ENCODE measurements at places on chromosomes 2 and 18.

- no peak for DNase-seq
Measured at GRCh38 chr2:12251749-12252148, 465.0 kb upstream of the TRIB2 start.

GRCh38 chr18:34038086-34038485, 186.6 kb downstream of the NOL4 start:
- DNase-seq = no peak

DNA sequence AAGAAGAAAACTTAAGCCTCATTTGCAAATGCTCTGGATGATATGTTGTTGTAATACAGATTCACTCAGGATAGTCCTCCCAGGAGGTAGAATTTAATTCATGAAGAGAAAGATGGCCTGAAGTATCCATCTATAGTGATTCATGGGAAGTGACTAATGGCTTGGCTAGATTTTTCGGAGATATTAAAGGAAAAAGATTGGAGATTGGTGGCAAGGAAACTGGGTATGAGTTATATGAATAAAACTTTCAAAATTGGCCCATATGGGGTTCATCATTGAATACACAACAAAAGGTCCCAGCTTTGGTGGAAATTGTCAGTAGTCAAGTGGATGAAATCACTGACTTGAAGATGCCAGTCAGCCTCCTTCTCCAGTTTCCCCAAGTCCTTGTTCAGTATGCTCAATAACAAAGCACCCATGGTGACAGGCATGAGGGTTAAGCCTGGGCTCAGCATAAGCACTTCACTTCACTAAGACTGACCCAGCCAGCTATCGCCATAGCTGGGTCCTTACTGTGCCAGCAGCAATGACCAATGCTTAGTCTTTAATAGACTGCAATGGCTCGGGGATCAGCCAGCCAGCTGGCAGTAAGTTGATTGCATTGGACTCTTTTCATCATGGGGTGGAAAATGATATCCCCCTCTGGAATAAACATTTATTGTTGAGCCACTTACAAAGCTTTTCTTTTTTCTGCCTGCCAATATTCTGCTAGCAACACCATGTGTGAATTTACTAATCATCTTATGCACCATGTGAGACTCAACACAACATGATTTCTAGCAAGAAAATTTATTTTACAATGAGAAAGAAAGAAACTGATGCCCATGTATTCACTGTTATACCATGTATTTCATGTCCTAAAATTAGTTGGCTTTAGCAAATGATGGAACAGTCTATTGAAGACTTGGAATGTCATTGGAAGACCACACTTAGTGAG, 176.6 kb upstream of the TACR1 start:
- DNase-seq = no peak

DNA sequence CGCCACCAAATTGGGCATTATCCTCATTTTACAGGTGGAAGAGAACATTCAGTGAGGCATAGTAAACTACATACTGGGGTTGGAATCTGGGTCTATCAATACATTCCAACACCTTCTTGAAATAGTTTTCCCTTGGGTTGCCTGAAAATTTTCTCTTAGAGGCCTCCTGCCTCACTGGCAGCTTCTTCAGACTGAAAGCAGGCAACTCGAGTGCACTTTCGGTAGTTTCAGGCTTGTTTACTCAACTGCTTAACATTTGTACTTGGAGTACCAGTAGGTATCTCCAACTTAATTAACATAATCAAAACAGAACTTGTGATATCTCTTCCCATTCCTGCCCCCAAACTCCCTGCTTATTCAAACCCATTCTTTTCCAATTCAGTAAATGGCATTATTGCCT, 36.2 kb upstream of the C2orf74 start:
- DNase-seq = no peak

Data from activated T-cell treated with anti-CD3 and anti-CD28 coated beads for 4 hours (primary cell).